ENCODE measurements at places on chromosomes 3 and 15.

- DNase-seq: no peak
Measured at GRCh38 chr3:39249453-39250115, 30.3 kb downstream of the CX3CR1 start.

GRCh38 chr15:63287109-63287508, 9.7 kb downstream of the APH1B start:
- no peak for DNase-seq

GRCh38 chr3:71537211-71537611, 46.3 kb downstream of the FOXP1 start:
- peak; percentile 54 for DNase-seq

DNA sequence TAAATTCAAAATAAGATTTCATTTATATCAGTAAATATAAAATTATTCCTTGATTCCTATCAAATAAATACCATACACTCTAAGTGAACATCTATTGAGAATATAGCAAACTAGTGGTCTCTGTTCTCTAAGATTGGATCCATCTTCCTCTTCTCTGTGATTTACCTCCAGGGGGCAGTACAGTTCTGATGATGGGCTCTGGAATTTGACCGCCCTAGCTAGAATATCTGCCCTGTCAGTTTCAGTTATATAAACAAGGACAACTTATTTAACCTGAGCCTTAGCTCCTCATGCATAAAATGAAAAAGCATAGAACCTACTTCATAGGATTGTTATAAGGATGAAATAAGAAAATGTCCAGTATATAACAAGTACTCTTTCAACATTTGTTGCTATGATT, 171.1 kb upstream of the CCDC54 start:
- DNase-seq: peak; percentile 60

- DNase-seq: no peak
Measured at GRCh38 chr3:184982076-184982475, 170.1 kb downstream of the VPS8 start.

DNA sequence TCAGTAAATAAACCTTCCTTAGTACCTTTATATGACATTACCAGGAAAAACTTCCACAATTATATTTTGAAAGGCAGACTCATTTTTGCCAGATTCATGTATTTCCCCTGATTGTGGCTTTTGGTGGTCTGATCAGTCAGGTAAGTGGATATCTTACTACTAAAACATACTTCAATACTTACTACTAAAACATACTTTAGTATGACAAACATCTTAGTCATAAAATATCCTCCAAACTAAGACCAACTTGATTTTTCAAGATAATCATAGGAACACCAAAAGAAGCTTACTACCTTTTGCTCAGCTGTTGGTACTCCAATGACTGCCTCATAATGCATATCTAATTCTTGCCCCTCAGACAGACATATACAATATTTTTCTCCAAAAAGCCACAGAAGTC, 9.3 kb downstream of the TJP1 start:
- no peak for DNase-seq

DNA sequence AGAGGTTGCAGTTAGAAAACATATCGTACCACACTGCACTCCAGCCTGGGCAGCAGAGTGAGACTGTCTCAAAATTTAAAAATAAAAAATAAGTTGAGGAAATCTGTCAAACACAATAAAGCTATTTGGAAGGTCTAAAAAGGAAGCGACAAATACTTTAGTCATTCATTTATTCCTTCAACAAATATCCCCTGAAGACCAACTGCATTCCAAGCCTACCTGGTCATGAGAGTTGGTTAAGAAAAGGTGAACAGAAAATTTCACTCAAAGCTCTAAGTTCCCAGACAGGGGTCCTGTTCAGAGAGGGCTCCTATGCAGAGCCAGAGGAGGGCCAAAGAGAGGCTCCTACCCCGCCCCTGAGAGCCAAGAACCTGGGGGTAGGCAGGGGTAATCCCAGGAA, 15.4 kb upstream of the PRKAR2A start:
- no peak for DNase-seq

DNA sequence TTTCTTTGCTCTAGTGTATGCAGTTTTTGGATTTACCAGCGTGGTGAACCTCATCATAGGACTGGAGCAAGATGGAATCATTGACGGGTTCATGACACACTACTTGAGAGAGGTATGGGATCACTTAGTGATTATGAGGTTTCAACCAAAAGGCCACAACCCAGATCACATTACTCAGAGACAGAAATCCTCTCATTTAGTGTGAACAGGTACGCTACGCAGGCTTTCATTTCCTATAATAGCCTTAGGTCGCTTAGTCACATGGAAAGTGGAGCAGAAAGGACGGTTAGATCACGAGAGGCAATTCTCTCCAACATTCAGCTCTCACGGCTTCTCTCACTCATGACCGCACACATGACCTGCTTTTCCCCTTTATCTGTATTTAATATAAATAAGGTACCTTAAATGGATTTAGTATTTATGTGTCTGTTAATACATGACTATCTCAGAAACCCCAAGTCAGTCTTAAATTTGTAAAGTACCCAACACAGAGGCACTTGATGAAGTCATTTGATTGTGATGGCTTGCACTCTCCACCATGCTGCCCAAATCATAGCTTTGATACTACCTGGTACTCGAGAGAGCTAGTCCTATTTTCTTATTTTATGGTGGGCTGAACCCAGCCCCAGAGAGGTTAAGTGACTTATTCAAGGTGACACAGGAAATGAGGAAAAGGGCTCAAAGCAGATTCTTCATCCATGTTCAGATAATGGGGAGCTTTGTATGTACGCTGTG, 8.6 kb downstream of the TM6SF1 start:
- DNase-seq: no peak

DNA sequence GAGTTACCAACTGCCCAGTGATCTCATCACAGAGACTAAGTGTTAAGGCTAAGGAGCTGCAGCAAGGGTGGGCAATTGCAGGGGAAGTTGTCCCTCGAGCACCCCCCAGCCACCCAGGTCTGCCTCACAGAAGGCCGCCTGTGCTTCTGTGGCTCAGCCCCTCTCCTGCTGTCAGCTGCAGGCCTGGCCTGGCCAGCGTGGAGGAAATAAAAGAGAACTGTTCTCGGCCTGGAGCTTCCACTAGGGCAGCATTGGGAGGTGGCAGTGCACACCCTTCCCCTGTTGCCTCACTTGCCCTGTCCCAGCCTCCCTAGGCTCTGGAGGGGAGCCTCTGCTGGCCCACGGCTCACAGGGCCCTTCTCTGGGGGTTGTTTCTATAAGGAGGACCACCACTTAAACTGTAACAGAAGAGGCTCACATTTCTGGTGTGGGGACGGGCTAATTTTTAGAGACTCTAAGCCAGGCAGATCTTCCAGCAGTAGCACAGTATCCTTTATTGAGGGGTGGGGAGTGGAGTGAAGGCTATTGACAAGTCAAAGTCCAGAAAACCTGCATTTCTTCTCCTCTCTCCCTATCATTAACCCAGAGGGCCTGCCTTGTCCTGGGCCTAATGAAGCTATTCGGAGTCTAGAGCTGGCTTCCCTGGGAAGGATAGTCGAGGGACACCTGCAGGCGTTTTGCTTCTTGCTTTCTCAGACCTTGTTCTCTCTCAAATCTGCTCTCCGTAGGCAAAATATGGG, 75.6 kb upstream of the ADPGK start:
- no peak for DNase-seq

- DNase-seq: peak; percentile 23
Measured at GRCh38 chr3:183306798-183307671, 54.0 kb downstream of the B3GNT5 start.

- DNase-seq: no peak
Measured at GRCh38 chr15:49085696-49086459, 39.6 kb upstream of the SECISBP2L start.

DNA sequence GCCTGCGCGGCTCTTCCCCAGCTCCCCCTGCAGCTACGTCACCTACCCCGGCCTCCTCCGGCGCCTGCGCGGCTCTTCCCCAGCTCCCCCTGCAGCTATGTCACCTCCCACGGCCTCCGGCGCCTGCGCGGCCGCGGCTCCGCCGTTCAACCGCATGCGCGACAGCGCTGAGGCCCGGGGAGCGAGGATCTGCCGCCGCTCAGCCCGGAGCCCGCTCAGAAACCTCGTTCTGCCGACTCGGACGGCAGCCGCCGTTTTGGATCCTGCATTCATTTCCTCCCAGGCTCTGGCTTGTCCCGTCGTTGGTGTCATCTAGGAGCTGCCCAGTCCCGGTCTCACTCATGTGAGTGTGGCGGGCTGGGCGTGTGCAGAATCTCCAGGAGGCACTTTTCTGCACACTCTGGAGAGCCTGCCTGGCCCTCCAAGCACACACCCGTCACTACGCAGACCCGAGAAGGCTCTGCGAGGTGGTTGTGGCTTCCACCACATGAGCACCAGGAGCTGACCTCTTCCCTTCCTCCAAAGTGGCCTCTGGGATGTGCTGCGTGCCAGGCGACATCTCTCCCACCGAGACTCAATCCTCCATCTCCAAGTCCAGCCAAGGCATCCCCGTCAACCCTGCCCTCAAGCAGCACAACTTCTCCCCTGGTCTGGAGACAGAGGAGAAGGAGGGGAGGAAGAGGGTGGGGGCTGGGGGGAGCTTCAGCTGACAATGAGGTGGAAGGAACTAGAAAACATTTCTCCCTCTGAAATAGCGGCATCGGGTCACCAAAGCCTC, 165.3 kb downstream of the CHSY1 start:
- DNase-seq: no peak

DNA sequence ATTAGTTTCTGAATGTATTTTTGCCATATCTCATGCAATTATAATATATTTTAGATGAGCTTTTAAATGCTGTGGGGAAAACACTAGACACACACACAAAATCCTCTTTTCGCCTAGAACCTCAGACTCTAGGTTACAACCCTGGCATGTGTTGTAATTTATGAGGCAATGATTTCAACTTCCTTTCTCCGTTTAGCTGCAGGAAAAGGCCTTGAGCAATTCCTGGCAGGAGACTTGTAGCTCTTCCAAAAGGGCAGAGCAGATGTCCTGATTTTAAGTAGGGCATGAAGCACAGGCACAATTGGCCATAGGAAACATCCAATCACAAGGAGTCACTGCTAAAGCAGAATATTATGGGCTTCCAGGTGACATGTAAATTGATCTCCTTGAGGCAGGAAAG, 82.0 kb downstream of the GPR156 start:
- peak; percentile 92 for DNase-seq

Data from fibroblast of gingiva (primary cell).